ENCODE measurements at places on chromosomes 12 and 14.

DNA sequence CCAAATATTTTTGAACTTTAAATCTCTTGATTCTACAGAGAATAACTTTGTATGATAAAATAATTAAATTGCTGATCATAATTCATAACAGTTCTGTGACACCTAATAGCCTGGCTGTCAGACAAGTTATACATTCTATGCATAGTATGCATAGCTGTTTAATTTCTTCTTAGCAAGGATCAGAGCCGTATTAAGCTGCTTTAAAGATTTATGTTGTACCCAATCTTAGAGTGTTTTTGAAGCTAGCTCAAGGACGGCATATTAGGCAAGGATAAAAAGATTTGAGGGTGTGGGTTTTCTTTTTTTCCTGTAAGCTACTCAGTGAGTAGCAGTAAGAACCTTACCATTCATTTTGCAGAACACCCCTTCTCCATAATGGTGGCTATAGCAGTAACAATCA is 45.9 kb downstream of the SLC17A8 start:
- DNase-seq: no peak

DNA sequence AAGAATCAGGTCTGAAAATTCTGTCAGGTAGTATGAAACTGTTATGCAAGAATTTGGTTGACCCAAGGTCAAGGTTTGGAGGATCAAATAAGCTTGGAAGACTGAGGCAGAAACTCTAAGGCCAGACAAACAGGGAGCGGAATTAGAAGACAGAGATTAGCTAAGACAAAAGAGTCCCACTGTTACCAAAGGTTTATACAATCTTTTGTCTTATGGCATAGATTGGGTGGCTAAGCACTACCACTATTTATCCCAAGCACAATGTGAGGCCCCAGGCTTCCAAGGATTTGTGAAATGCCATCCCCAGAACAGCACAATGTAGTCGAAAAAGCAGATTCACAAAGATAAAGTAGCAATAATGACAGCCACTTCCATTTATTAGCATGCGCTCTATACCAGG is 311.2 kb downstream of the SEC23A start:
- DNase-seq: no peak

DNA sequence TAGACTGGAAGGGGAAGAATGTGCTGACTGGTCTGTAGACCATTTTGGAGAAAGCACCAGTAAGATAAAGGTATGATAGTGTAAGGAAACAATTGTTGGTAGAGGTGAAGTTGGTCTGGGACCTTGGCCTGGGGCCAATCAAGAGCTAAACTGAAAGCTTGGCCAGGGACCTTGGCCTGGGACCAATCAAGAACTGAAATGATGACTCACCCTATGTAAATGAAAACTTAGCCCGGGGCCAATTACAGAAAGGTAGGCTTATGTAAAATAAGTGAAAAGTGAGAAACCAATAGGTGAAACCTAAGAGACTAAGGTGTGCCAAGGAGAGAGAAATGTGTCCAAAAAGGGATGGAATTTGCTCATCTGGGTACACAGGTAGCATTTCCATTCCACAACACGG is 776.0 kb downstream of the C12orf50 start:
- DNase-seq: no peak

- peak; percentile 41 for DNase-seq
Measured at GRCh38 chr12:6540181-6540877, 6.0 kb downstream of the GAPDH start.

- DNase-seq: no peak
Measured at GRCh38 chr12:65881348-65881961, 57.2 kb downstream of the HMGA2 start.

- DNase-seq: no peak
Measured at GRCh38 chr12:105083551-105084105, 630 bp downstream of the ALDH1L2 start.

DNA sequence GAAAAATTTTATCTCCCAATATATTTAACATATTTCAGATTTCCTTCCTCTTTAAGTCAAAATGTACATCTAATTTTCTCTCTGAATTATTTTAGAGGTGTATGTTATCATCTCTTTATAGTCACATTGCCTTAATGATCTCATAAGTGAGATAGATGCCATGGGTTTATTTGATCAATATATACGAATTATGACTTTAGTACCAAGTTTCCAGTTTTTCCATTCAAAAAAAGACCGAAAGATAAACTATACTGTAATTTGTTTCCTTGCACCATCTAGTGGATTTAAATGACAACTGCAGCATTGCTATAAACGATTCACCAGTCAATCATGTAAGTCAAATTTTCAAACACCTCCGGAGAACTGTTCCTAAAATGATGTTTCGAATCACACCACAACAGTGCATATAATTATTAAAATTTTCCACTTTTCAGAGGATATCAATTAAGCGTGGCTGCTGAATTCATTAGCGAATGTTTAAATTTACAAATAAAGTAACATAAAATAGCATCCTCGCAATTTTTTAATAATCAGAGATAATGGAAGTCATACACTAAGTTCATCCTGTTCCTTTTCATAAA is 419 bp upstream of the ATXN7L3B start:
- DNase-seq: no peak

- no peak for DNase-seq
Measured at GRCh38 chr14:103127356-103127755, 4.1 kb downstream of the TNFAIP2 start.
